ENCODE measurements at places on chromosomes 7 and 10.

DNA sequence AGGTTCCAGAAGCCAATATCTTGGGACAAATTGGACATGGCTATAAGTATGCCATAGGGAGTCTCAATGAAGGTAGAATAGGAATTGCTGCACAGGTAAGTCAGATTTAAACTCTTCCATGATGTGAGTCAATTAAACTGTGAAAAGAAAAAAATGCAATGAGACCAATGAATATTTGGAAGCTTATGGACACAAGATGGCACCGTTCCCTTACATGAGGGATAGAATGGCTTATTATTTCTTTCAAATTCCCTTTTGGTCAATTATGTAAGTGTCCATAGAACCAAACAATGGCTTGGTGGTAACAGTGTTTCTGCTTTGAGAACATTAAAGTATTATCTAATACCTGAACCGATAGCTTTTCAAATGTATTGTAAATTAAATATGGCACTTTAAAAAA, 35.6 kb downstream of the ACADSB start:
- no peak for DNase-seq

DNA sequence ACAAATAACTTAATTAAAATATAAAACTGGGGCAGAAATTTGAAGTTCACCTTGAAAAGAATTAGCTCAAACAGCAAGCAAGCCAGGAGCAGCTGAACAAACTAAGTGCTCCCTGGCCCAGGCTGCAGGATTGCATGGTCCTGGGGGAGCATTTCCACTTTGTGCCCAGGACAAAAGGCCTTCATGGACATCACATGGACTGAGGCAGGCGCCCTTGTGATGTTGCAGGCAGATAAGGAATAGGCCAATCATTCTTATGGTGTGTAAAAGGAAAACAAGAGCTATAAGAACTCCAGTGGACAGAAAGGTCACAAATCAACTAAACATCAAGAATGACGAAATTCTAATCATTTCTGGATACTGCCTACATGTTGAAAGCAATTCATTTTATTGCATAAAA, 17.5 kb upstream of the TECTB start:
- no peak for DNase-seq

DNA sequence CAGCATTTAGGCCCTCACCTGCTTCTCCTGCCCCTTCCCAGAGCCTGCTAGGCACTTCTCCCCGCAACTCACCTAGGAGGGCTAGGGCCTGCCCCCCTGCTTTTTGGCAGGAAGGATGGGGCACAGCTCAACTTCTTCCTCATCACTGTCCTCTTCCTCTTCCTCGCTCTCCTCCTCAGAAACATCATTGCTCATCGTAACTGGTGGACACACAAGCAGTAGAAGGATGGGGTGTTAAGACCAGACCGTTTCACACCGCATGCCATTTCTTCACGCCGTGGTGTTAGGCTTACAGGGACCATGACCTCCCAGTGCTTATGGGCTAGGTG, 1.6 kb downstream of the NPM3 start:
- DNase-seq, result no peak

DNA sequence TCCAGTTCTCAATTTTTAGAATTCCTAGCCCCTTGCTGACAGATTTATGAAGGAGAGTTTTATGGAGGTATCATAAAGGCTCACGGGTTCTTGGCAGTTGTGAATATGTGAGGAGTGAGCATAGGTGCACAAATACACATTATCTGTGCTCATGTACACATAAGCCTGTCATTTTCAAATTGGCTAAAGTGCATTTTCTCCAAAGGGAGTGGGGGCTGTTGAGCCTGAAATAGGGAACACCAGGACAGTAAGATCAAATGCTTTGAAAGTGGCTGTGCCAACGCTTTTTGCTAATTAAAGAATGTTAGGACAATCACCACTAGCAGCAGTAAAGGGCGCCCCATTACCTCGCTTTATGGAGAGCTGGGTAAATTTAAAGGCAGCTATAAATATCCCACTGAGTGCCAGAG, 8.3 kb upstream of the LRRC4 start:
- no peak for DNase-seq

DNA sequence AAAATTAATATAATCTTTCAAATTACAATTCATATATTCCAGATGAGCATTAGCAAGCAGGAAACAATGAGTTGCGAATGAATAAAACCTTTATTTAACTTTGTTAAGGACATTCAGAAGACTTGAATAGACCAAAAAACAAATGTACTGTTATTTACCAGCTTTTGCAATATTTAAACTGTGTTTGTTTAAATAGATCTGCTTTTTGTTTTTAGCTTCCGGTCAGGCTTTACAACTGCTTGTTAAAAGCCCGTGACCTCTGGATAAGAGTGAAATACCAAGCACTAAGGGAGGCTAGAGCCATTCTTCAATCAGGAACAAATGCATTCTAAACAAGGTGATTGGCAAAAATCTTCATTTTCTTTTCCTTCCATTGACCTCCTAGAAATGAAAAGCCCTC, 184.9 kb upstream of the GNAI1 start:
- DNase-seq, result no peak

- no peak for DNase-seq
Measured at GRCh38 chr10:62021128-62021665, 119.7 kb downstream of the ARID5B start.

- DNase-seq, result no peak
Measured at GRCh38 chr10:1119027-1119426, 62.8 kb downstream of the WDR37 start.

GRCh38 chr7:133354546-133355324, 101.9 kb downstream of the EXOC4 start:
- DNase-seq, result no peak

DNA sequence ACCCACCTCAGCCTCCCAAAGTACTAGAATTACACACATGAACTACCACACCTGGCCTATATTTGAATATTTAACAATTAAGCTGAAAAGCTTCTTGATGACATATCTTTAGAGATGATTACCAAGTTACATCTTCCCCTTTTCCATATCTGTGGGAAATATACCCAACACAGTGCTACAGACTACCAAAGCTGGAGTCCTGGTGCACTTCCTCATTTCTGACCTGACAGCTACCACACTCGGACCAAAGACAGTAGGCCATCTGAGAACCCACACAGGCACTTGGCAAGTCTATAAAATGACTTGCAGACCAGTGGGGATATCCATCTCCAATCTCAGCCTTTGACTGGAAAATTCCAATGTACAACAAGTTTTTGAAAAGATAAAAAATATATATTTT, 270.4 kb upstream of the KLF14 start:
- no peak for DNase-seq

DNA sequence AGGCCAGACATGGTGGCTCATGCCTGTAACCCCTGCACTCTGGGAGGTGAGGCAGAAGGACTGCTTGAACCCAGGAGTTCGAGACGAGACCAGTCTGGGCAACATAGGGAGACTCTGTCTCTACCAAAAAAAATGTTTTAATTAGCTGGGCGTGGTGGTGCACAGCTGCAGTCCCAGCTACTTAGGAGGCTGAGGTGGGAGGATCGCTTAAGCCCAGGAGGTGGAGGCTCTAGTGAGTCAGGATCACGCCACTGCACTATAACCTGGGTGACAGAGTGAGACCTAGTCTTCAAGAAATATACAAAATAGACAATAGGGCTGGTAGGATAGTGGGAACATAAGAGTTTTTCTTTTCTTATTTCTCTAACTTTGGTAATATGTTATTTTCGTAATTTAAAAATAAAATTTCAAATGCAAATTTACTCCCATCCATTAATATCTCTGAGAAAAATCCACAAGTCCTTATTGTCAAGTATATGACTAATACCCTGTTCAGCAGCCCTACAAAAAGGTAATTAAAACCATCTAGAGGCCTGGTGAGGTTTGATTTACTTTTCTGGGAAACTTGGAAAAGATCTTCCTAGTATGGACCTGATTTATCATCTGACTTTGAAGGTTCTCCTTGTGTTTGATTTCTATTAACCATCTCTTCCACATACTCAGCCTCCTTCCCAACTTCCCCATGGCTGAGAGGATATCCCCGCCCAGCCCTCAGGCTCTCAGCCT, 50.0 kb downstream of the CREB3L2 start:
- no peak for DNase-seq

GRCh38 chr10:30527623-30528428, 93.8 kb downstream of the MAP3K8 start:
- no peak for DNase-seq

DNA sequence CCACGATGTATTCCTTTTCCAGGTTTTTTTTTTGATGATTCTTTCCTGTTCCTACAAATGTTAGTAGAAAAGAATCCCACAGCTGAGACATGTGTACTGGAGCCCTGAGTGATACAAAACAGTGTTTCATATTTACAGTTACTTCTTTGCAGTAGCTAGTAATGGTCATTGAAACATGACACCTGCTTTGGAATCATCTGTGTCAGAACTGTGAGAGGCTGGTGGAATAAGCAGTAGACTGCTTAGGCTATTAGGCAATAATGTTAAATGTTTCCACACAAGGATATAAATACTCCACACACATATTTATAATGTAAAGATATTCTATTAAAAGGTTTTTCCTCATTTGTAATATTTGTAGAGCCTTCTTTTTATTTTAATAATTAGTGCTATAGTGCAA, 394.0 kb downstream of the THSD7A start:
- DNase-seq, result no peak

- no peak for DNase-seq
Measured at GRCh38 chr7:4634166-4634565, 47.9 kb upstream of the FOXK1 start.

- no peak for DNase-seq
Measured at GRCh38 chr7:123738356-123738755, 10.4 kb downstream of the WASL start.

DNA sequence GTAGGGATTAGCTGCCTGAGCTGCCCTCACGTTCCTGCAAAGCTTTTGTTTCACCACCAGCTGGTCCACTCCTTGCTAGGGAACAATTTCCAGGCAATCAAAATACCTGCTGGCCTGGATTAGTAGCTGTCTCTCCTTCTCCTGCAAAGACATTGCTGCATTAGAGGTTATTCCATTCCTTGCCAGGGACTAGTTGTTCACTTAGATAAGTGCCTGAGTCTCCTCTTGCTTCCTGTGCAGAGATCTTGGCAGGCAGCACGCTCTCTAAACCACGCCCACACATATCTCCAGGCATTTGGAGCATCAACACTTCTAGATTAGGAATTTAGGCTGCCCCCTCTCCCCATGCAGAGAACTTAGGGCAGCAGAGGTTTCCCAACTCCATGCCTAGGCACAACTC, 150.4 kb upstream of the SMIM30 start:
- DNase-seq, result no peak

DNA sequence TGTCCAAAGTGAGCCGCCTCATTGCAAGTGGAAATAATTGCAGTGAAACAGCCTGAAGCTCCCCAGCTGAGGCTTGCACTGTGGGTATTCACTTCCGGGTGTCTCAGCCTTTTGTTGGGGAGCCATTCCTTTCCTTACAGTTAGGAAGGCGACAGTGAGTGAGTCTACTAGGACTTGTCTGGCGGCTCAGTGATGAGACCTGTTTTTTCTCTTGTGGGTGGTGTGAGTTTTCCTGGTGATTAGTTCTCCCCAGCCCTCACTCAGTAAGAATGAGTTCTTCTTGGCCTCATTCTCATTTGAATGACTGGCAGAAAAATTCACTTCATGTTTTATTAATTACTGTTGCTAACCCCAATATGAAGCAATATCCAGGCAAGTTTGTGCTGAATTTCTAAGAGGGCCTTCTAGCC, 2.6 kb downstream of the PGAM1 start:
- no peak for DNase-seq

GRCh38 chr7:95686109-95686508, 86.2 kb upstream of the DYNC1I1 start:
- DNase-seq, result peak; percentile 29

DNA sequence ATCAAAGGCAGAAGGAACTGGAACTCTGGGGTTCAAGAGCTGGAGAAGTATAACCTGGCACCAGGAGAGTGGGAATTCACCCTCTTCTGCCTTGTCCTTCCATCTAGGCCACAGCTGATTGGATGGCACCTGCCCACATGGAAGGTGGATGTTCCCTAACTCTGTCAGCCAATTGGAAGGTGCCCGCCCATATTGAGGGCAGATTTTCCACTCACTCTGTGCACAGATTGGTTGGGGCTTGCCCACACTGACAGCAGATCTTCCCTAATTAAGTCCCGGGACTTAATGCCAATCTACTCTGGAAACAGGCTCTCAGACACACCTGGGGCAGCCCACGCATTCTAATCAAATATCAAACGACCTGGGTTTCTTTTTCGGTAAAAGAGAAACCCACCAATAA, 1142.3 kb upstream of the CELF2 start:
- no peak for DNase-seq
